Lung microvascular endothelial cell (primary cell): ENCODE measurements at places on chromosomes 11 and 22. TPM values are rescaled to one million over a fixed set of nuclear protein-coding genes. Genes with fewer than 3 reads are reported as not detected.
A peak's percentile ranks its signal among the peaks of the same experiment; 100 is the strongest.

- peak; percentile 23 for DNase-seq
Observed at GRCh38 chr11:3885855-3886254, 30.4 kb downstream of the STIM1 start.

DNA sequence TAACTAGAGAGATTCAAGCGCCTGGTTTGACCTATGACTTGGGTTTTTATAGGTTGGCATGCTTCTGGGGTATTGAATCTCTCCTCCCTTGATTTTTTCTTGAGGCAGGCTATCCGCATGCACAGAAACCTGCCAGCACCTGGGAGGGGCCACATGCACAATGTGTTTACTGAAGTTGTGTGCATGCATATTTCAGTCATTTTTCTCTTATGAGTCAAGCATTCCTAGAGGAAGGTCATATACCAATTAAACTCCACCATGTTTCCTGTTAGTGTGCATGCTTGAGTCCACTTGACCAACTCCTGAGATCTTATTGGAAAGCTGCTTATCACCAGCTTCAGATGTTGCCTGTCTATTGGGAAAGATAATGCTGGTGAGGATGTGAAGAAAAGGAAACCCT is 1718.4 kb downstream of the LRRC4C start:
- no peak for DNase-seq

DNA sequence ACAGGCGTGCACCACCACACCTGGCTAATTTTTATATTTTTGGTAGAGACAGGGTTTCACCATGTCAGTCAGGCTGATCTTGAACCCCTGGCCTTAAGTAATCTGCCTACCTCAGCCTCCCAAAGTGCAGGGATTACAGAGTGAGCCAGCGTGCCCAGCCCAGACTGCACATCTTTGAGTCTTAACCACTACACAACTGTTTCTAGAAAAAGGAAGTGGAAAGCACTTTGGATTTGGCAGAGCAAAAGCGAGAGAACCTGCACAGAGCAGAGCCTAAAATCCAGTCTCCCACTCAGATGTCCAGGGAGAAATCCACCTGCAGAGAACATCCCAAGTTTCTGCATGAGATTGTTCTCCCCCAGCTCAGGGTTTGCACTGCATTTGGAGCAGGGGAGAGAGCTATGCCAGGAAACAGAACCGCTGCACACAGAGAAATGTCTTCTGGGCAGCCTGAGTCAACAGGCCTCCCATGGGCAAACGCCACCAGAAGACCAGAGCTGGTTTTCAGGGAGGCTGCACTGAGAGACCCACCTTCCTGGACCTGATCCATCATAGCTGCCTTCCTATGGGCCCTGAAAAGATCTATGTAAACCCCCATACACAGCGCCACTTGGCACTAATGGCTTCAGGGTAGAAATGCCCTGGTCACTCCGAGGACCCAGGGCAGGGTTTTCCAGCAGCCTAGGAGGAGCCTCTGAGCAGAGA is 54.0 kb downstream of the RPUSD4 start:
- DNase-seq = no peak

DNA sequence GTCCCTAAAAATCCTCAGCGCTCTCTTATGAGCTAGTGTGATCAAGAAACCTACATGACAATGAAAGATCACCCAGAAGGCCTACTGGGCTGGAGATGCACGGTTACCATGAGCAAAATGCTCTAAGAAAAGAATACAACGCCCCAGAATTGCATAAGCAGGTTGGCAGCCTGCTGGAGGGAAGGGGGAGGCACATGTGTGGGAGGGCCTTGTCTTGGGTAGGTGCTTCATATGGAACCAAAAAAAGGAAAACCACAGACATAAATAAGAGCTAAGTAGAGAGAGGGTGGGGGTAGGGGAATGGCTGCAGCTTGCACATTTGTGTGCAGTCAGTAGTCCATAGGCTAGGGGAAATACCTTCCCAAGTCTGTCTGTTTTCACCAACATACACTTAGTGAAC is 2.8 kb downstream of the SIAE start:
- DNase-seq = no peak

The GLYATL2 gene
- total RNA-seq = not detected in 2 replicates

DNA sequence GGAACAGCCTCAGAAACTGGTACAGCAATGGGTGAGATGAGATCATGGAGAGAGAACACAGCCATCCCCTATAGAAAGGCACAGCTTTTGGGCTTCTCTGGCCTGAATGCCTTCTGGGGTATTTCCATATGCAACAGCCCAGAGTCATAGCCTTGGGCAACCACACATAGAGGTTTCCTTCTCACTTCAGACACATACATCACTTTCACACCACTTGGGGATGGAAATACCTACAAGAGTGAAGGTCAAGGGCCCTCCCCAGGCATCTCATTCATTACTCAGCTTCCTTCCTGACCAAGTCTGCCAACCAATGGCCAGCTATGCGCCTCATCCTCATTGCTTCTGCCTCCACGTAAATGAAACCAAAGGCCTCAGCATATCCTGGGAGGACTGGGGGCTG is 17.7 kb upstream of the OLFML1 start:
- no peak for DNase-seq

DNA sequence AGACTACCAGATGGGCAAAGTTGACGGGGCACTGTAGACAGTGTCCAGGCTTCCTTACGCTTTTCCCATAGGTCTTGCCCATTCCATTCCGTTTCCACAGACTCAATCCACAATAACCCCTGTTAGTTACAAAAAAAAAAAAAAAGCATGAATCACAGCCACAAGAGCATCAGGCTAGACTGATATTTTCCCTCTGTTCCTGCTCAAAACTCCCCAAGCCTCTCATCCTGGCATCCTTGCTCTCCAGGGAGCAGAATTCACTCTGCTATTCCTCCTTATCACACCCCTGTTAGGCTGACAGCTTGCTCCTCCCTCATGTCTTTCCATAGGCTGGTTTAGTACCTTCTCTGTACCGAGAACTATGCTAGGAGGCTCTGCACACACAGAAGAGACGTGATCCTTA is 42.2 kb downstream of the TMEM123 start:
- no peak for DNase-seq

GRCh38 chr11:129090056-129090455 is 102.1 kb downstream of the ARHGAP32 start:
- DNase-seq = no peak

DNA sequence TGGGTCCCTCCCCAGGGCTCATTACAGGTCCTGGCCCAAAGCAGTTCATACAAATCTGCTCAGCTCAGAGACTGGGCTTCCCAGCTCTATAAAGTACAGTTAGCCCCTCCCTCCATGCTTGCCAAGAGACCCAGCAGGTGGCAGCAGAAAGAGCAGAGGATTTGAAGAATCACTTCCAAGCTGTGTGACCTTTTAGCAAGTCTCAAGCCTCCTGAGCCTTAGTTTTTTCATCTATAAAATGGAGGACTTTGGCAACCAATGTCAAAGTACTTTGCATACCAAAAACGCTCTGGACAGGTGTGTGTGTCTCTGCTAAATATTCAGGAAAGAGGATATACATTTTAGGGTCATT is 26.6 kb downstream of the RELT start:
- DNase-seq = peak; percentile 34

GRCh38 chr22:32745251-32745995 is 56.1 kb upstream of the TIMP3 start:
- DNase-seq = no peak

- peak; percentile 69 for DNase-seq
Observed at GRCh38 chr11:1844221-1845094, 5.7 kb downstream of the TNNI2 start.

DNA sequence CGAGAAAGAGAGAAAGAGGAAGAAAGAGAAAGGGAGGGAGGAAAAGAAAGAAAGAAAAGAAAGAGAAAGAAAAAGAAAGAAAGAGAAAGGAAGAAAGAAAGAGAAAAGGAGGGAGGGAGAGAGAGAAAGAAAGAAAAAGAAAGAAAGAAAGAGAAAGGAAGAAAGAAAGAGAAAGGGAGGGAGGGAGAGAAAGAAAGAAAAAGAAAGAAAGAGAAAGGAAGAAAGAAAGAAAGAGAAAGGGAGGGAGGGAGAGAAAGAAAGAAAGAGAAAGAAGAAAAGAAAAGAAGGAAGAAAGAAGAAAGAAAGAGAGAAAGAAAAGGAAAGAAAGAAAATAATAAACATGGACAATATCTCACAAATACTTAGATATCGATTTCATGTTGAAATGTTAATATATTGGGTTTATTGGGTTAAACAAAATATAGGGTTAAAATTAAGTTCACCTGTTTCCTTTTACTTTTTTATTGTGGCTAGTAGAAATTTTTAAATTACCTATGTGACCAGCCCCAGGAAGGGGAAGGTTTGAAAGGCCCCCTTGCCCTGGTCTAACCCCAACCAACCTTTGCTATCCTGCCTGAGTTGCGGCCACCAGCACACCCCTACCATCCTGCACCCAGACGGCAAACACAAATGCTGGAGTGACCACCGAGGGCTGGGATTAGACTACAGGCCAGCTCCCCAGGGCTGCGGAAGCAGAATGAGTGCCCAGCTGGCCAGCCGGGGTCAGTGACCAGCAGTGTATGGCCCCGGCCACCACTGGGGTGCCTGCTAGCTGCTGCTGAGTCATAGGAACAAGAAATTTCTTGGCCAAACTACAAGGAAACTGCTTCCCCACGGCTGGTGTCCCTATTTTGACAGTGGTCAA is 81.0 kb upstream of the FGF3 start:
- peak; percentile 59 for DNase-seq

DNA sequence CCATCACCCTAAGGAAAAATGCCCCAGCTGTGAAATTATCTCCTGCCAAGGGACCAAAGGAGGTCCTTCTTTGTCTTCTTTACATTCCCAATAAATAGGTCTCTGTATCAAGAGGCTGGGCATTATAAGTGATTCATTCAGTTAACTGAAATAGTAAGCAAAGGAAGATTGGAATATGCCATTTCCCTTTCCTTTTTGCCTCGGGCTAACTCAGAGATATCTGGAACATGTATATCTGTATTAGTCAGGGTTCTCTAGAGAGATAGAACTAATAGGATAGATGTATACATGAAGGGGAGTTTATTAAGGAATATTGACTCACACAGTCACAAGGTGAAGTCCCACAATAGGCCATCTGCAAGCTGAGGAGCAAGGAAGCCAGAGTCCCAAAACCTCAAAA is 15.3 kb upstream of the CWF19L2 start:
- DNase-seq = no peak

DNA sequence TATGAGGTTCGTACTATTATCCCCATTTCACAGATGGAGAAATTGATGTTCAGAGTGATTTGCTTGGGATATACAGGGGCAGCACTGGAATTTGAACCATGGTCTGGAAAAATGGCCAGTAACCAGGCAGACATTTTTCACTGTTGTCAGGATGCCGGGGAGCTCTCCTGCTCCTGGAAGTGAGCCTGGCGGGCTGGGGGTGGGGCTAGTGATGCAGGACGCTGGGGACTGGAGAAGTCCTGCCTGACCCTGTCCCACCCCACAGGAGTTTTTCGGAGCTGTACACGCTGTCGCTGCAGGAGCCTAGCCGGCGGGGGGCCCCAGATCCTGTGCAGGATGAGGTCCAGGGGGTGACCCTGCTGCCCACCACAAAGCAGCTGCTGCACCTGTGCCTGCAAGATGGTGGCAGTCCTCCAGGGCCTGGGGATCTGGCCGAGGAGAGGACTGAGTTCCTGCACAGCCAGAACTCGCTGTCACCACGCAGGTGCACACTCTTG is 11.1 kb downstream of the SIPA1 start:
- peak; percentile 25 for DNase-seq

GRCh38 chr11:124233376-124233775 is 7.5 kb upstream of the OR8G1 start:
- no peak for DNase-seq
